ENCODE measurements at places on chromosomes 1 and 21.
A peak's percentile ranks its signal among the peaks of the same experiment; 100 is the strongest.

DNA sequence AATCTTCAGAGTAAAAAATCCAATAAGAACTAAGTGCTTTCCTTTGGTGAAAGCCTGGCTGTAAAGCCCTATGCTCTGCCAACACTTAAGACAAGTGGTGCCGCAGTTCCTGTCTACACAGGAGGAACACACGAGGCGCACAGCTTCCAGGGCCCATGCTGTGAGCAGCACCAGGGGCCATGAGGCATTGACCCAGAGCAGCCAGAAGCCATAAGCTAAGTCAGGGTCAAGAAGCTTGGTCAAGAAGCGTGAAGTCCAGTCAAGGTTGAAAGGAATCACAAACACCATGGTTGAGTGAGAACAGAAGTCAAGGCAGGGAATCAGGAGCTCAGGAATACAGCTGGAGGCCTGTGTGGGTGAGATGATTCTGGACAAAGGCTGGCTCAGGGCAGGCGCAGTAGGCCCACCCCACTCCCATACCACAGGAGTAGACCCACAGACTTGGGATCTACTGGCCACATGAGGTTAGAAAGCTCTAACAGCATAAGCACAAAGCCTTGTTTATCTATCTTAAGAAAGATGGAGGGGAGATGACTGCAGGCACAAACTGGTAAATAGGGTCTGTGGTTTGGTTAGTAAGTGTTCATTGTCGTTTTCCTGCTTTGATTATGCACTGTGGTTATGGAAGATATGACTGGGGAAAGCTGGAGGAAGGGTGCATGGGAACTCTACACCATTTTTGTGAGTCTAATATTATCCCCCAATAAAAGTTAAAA, 42.9 kb upstream of the RCAN3 start:
- no peak for DNase-seq

DNA sequence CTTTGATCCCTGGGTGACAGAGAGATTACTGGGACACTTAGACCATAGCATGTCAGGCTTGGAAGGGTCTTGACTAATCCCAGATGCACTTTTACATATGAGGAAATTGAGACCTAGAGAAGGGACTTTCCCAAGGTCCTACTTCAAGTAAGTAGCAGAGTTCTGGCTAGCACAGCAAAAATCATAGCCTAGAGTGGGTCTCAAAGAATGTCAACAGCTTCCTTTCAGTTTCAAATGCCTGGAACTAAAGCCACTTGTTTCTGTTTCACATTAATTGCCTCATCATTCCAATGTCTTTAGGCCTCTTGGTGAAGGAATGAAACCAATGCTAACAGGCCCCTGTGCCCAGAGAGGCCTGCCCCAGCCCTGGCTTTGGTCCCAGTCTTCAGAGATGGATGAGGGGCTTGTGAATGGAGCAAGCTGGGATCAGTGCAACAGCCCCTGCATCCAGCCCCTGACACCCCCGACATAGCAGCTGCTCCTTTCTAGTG, 26.6 kb downstream of the ATF3 start:
- DNase-seq, result peak; percentile 57

GRCh38 chr1:206979379-206980043, 9.3 kb upstream of the FCAMR start:
- DNase-seq, result peak; percentile 44

- DNase-seq, result no peak
These were observed 51.1 kb downstream of the GLIS1 start for GRCh38 chr1:53687901-53688300.

GRCh38 chr1:205013683-205014367, 29.2 kb upstream of the CNTN2 start:
- DNase-seq, result peak; percentile 5

DNA sequence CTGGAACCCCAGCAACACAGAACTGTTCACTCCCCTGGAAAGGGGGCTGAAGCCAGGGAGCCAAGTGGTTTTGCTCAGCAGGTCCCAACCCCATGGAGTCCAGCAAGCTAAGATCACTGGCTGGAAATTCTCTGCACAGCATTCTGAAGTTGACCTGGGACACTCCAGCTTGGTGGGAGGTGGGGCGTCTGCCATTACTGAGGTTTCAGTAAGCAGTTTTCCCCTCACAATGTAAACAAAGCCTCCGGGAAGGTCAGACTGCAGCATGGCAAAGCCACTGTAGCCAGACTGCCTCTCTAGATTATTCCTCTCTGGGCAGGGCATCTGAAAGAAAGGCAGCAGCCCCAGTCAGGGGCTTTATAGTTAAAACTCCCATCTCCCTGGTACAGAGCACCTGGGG, 59.7 kb downstream of the INKA2 start:
- DNase-seq, result no peak

DNA sequence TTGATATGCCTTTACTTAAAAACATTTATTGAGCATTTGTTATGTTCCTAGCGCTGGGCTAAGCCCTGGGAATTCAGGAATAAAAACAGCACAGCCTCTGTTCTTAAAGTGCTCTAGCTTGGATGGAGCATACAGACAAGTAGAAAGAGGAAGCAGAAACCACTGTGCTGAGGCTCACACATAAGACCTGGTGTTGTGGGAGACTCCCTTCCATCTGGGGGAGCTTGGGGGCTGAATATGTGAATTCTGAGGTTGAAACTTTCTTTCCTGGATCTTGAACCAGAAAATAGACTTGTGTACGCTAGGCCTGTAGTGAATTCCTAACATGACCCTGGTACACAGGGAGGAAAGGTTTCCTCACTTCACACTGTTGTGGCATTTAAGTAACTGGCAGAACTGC, 209.9 kb downstream of the ZNF326 start:
- DNase-seq, result no peak

GRCh38 chr1:3389093-3389833, 65.2 kb upstream of the ARHGEF16 start:
- no peak for DNase-seq

GRCh38 chr1:221877311-221877710, 135.4 kb upstream of the DUSP10 start:
- no peak for DNase-seq

DNA sequence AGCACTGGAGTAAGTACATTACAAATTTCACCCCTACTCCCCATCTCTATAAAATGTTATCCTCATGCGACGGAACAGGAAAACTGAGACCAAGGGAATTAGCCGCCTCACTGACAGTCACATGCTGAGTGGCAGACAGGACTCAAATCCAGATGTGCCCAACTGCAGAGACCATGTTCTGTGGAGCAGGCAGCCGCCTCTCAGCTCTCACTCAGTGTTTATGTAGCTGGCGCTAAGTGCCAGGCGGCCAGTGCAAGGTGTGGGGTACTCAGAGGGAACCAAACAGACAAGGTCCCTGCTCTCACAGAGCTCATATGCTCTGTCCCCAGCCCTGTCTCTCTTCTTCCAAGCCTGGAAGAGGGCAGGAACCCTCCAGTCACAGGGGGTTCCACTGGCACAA, 5.1 kb downstream of the CAPZB start:
- DNase-seq, result no peak

GRCh38 chr1:89812992-89813391, 7.8 kb upstream of the LRRC8D start:
- DNase-seq, result peak; percentile 58

DNA sequence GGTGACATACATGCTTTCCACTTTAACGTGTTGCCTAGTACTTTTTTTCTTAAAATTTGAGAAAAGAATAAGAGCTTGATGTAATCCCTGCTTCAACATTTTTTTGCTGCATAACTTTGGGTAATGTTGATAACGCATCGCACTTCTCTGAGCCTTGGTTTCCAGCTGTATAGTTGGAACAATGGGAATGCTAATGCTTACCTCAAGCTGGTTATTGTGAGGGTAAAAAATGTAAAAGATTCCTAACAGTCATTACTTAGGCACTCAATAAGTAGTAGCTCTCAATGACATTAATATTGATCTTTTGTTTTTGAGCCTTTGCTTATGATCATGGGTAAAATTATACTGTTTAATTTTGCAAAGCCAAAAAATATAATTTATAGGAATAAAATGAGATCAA, 683.3 kb upstream of the CXADR start:
- DNase-seq, result no peak

- DNase-seq, result peak; percentile 99
These were observed 7.0 kb upstream of the POFUT2 start for GRCh38 chr21:45294509-45295291.

DNA sequence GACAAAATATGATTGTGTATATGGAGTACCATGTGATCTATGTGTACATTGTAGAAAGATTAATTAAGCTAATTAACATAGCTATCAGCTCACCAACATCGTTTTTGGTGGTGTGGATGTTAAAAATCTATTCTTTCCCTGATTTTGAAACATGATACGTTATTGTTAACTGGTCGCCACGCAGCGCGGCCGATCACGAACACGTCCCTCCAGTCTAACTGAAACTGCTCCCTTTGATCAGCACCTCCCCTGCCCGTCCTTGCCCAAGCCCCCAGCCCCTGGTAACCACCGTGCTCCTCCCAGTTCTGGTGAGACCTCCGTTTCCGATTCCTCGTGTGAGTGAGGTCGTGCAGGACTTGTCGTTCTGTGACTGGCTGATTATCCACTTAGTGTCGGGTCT, 67.0 kb downstream of the AGPAT3 start:
- DNase-seq, result no peak

DNA sequence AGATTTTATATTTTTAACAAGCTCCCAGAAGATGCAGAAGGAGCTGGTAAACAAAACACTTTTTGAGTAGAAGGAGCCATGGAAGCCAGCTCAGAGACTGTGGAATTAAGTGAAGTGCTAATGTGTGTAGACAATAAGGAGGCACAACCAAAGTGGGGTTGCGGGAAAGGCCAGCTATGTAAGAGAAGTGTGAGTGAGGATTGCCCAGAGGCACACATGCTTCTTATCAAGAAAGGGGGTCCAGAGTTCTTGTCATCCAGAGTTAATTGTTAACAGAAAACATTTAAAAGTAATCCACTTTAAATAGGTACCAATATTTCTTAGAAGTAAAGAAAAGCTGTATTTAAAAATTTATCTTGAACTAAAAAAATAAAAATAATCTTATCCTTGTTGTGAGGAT, 136.8 kb downstream of the OLFM3 start:
- no peak for DNase-seq

DNA sequence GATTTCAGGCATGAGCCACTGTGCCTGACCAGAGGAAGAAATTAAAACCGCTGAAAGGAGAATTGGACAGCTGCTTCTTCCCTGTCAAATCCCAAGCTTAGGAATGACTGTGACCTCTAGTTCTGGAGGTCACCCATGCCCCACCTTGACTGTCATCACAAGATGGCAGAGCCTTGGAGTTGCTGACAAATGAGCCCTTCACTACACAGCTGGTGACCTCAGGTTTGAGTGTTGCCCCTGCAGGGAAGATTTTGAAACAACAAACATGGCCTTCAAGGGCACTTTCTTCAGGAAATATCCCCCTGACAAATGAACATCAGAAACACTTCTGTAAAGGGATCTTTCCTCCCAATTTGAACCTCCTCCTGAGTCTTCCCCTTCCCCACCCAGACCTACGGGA, 6.9 kb upstream of the SLC45A3 start:
- no peak for DNase-seq

DNA sequence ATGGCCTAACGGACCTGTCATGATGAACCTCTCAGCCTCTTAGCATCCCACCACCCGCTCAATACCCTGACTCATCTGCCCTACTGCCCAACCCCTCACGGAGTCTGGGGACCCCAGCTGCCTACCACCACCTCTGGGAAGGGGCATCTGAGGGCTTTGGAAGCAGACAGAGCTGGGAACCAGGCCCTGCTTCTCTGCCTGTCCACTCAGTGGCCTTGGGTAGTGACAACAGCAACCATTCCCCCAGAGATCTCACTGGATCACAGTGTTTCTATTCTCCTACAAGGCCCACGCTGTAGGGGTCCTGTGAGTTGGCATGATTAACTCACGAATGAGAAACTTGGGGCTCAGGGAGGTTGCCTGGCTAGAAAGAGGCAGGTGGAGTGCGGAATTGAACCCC, 32.5 kb upstream of the DMBX1 start:
- no peak for DNase-seq

GRCh38 chr21:14817311-14817710, 247.5 kb downstream of the NRIP1 start:
- DNase-seq, result no peak

- peak; percentile 62 for DNase-seq
These were observed 24.7 kb upstream of the SLC44A3 start for GRCh38 chr1:94795434-94795833.

GRCh38 chr1:41484402-41485241, at the start of gene EDN2:
EDN2 (minus strand) TSS chr1:41484683; CDS start chr1:41484601, 82 bp downstream.
- no peak for DNase-seq

- DNase-seq, result no peak
These were observed 26.5 kb downstream of the CAMK1G start for GRCh38 chr1:209609791-209610630.

DNA sequence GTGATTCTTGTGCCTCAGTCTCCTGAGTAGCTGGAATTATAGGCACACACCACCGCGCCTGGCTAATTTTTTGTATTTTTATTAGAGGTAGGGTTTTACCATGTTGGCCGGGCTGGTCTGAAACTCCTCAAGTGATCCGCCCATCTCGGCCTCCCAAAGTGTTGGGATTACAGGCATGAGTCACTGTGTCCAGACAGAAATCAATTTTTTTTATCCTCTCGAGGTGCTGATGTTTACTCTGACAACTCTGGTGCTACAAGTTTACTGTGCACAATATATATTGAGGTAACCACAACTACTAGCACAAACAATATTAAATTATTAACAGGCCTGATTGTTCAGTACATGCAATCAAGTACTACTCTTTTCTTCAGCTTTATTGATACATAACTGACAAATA, 39.7 kb downstream of the F13B start:
- peak; percentile 11 for DNase-seq

GRCh38 chr1:8810987-8811386, 6.5 kb downstream of the RERE start:
- DNase-seq, result no peak

DNA sequence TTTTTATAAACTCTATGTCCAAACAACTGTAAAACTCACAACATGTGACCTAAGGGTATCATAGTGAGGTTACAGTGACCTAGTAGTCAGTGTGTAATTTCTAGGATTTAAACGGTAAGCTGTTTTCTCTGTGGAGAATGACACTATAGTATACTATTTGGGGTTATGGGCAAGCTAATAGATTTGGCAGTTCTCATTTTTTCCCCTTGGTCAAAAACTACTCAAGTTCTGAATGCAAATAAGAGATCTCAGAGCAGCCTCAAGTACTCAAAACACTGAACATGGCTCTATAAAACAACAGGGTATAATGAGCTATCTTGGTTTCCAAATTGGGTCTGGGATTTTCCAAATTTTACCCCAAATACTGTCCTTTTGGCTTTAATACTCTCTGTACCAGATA, 88.5 kb upstream of the HMCN1 start:
- no peak for DNase-seq

- DNase-seq, result peak; percentile 31
These were observed 302.4 kb downstream of the PTGER3 start for GRCh38 chr1:70745199-70745598.

- DNase-seq, result no peak
These were observed 16.6 kb downstream of the TEX35 start for GRCh38 chr1:178529364-178530036.

- peak; percentile 91 for DNase-seq
These were observed 28.9 kb downstream of the ODR4 start for GRCh38 chr1:186404454-186405051.

- no peak for DNase-seq
These were observed 340.4 kb upstream of the VAMP3 start for GRCh38 chr1:7430691-7431090.

- no peak for DNase-seq
These were observed 107.0 kb downstream of the NRIP1 start for GRCh38 chr21:14957836-14958235.
